Stimulated activated CD4-positive, alpha-beta T cell treated with anti-CD3 and anti-CD28 coated beads, Interleukin-12 subunit alpha, Interleukin-12 subunit beta, amount 100 ng/mL, for 4 hours (primary cell): ENCODE measurements at places on chromosomes 1 and 21.
A peak's percentile ranks its signal among the peaks of the same experiment; 100 is the strongest.

- DNase-seq: no peak
Measured at GRCh38 chr1:50393522-50394120, 29.6 kb downstream of the DMRTA2 start.

DNA sequence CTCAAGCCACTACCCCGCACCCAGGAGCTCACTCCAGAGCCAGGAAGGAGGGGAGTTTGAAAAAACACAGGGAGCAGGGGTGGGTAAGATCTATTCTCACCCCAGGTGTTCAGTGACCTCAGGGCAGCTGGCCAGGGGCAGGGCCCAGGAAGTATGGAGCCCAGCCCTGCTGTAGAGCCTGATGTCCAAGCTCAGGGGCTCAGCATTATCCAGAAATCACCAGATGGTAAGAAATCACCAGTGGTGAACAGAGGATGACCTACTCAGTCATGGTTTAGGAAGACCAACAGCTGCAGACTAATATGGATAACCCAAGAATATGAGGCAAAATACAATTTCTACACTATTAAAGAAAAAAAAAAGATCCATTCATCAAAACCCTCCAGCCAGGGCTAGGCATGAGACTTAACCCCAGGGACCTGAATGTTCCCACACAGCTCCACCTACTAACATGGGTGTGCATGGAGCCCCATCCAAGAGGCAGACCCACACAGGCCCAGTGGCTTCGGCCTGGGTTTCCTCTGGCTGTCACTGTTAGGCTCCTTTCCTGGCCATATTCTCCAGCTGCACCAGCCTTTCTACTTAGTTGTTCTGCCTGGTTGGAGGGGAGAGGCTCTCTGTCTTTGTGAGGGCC lies 67.6 kb downstream of the KCNN3 start:
- DNase-seq: no peak

GRCh38 chr1:181128592-181129497 lies 40.3 kb downstream of the IER5 start:
- DNase-seq: no peak

DNA sequence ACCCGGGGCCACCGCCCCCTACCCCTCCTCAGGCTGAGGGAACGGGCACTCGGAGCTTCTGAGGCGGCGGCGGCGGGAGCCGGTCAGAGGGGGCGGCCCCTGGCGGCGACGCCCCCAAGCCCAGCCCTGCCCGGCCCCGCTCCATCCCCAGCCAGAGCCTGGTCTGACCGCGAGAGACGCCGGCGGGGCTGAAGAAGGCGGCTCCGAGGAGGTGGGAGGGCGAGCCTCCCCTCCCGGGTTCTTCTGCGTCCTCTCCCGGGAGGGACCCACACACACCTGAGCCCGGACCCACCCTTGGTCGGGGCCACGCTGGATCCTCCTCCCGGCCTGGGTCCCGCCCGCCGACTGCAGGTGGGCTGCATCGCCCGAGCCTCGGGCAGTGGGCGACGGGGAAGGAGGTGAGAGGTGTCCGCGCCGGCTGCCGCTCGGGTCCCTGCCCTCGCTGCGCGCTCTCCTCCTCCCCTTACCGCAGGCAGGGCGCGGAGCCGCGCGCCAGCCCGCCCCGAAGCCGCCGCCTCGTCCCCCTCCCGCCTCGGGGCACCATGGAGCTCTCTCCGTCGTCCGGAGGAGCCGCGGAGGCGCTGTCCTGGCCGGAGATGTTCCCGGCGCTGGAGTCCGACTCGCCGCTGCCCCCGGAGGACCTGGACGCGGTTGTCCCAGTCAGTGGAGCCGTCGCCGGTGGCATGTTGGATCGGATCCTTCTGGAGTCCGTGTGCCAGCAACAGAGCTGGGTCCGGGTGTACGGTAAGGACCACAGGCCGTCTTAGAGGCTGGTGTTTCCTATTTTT lies at the start of gene RASAL2:
TSS of gene RASAL2 (plus strand) at position 154 of the 788 bp plus-strand sequence. CDS start at position 543, 389 bp downstream.
- DNase-seq: peak; percentile 1

- no peak for DNase-seq
Measured at GRCh38 chr1:154425172-154425571, 20.0 kb downstream of the IL6R start.
